Stimulated activated CD8-positive, alpha-beta memory T cell treated with anti-CD3 and anti-CD28 coated beads, Interleukin-12 subunit alpha, Interleukin-12 subunit beta, amount 100 ng/mL, for 1 hour (primary cell): ENCODE measurements at places on chromosomes 4 and X.

GRCh38 chr4:7330811-7331681 lies 103.7 kb downstream of the PSAPL1 start:
- no peak for DNase-seq

DNA sequence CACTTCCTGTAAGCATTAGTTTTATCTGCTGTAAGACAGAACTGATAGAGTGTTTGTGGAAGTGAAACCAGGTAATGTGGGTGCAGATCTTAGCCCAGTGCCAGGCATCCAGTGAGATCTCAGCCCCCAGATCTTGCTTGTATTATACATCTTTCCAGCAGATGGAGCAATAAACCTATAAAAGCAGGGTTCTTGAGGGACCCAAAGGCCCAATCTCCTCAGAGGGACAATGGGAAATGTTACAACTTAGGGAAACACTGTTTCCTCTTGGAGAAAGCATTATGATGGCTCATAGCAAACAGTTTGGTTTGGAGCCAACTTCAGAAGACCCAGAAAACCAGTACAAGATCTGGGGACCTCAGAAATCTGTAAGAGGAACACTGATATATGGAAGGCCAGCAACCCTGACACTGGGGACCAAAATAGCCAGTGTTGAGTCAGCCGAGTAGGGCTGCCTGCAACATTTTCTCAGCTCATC lies 206.3 kb downstream of the SLC7A11 start:
- DNase-seq = no peak

DNA sequence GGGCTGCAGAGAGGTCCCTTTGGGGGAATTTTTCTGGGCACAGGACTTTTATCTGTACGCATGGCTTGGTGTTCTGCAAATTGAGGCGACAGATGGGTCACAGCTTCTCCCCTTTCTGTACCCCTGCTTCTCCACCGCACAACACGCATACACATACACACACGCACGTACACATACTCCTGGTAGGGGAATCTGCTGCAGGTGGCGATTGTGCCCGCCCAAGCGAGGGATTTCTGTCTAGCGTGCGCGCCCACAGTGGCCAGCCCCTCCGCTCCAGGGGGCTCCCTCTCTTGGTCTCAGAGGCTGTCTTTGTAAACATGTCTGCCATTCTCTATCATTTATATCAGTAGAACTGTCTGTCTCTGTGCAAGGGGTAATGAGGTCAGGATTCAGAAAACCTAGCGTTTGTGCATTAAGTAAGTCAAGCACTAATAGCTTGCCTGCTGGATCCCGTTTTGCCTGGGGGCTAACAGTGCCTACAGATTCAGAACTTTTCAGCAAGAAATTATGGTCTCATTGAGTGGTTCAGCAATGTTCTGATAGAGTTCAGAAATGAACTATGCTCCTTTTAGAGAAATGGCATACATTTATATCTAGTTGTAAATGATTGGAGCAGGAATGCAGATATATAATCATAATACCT lies 2.2 kb downstream of the GRID2 start:
- no peak for DNase-seq

DNA sequence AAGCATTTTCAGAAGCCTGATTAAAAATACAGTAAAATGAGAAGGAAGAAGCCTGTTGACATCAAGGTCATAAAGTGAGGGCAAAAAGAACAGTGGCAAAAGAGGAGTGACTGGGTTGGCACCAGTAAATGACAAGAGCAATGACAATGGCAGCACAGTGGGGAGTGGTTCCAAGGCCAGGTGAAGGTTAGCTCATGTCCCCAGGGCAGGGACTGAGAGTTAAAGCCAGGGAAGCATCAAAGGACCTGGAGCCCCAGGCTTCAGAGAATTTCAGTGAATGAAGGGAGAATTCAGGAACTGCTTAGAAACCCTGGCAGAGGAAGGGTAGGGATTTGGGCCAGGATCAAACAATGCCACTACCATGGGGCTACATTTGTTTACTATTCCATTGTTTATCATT lies 8.8 kb upstream of the PIGA start:
- DNase-seq = no peak

- DNase-seq = no peak
These were observed 51.7 kb upstream of the MCF2 start for GRCh38 chrX:139759637-139760036.

GRCh38 chr4:47451657-47452056 lies 11.8 kb downstream of the COMMD8 start:
- DNase-seq = no peak

DNA sequence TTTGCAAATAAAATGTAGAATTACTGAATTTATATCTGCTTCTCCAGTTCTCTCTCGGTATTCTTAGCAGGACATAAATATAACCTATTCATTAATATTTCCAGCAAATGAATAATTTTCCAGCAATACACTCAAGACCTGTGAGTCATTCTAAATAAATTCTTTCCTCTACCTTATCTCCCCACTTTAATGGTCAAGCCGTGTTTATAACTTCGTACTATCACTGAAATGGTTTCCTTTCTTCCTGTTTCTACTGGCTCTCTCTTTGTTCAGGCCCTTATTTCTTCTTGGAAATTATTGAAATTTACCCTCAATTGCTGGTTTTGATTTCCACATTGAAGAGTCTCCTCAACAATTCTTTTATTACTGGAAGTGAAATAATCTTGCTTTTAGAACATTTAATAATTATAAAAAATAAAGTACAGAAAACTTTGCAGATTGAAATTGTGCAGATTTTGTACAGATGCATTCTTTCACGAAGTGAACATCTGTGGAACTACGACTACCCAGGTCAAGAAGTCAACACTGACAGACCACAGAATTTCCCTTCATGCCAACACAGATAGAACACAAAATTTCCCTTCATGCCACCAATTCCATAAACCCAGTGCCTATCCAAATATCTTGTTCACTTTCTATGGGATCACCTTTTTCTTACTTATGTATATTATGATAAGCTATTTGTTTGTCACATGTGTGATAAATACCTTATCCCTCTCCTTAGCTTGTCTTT lies 205.7 kb downstream of the FAT4 start:
- DNase-seq = no peak

GRCh38 chr4:185096032-185096653 lies 46.9 kb upstream of the SLC25A4 start:
- no peak for DNase-seq

DNA sequence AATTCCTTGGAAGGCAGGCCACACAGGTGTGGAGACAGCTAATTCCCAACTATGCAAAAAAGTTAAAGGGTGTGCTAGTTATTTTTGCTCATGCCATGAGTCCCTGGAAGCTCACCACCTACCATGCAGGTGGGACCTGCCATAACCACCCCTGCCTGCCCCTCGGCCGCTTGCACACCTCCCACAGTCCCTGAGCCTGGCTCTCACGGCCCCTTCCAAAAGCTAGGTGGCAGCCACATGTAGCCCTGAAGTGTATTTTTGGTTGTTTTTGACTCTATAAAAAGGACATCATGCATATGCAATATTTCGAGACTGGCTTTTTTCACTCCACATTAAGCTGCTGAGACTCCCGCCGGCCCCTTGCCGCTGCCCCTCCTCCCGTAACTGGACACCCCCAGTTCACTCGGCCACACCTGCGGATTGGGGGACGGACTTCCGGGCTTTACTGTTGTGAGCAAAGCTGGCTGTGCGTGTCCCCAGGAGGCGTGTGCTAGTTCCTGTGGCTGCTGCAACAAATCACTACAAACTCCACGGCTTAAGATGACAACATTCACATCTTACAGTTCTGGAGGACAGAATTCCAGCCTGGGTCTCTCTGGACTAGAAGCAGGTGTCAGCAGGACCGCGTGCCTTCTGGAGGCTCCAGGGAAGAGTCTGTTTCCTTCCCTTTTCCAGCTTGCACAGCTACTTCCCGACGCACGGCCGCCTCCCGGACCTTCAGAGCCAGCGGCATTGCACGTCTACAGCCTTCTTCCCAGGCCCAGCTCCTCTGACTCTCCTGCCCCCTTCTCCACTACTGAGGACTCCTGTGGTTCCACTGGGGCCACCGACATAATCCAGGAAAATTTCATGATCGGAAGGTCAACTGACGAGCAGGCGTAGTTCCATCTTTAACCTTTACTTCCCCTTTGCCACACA lies 24.8 kb downstream of the ZFYVE28 start:
- no peak for DNase-seq

DNA sequence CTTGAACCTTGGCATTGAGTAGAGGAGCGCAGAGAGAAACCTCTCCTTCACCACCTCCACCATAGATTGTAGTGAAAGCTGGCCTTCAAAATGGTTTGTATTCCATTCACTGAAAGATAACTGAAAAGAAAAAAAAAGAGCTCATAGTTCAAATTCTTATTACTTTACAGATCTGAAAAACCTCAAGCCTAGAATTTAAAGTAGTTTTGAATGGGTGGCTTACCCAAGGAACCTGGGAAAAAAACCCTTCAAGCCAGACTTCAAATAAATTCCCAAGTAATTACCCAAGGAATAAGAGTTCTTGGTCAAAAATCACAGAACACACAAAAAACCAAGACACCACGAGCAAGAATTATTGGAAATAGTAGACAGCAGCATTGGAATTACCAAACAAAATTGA lies 83.6 kb upstream of the TMEM33 start:
- DNase-seq = no peak

DNA sequence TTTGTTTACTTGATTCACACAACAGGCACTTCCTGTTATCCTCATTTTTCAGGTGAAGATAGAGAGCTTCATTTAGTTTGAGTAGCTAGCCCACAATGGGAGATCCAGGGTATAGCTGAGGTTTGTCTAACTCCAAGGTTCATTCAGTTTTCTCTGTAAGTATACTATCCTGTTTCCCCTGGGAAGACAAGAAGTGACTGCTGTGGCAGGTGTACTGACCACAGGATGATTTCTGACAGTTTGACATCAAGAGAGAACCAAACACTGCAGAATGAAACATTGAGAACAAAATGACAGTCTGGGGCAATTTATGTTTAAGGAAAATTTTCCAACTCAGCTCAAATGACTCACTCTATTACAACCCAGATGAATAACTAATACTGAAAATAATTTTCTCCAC lies 958.0 kb downstream of the STPG2 start:
- DNase-seq = no peak

DNA sequence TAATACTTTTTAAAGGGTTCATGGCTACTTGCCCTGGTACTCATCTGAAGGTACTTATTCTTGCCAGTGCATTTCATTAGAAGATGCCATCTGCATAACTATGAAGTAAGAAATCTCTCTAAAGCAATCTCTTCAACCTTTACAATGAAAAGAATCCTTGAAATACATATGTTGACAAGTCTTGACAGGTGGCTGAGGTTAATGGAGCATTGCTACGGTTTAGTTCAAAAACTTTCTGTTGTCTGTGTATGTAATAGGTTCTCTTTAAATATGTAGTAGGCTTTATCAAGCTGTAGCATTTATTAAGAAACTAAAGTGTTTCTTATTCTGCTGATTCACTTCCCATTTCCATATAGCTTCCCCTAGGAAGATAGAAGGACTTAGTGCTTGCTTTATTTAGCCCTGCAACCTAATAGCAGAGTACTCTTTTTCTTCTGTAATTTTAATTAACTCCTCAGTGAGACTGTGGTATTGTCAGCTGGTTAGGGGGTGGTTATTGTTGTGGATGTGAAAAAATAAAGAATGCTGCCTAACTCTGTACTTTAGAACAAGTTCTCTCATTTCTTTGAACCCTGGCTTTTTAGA lies 39.3 kb downstream of the SLAIN2 start:
- DNase-seq = no peak

GRCh38 chr4:114659386-114660008 lies 60.9 kb downstream of the UGT8 start:
- no peak for DNase-seq

DNA sequence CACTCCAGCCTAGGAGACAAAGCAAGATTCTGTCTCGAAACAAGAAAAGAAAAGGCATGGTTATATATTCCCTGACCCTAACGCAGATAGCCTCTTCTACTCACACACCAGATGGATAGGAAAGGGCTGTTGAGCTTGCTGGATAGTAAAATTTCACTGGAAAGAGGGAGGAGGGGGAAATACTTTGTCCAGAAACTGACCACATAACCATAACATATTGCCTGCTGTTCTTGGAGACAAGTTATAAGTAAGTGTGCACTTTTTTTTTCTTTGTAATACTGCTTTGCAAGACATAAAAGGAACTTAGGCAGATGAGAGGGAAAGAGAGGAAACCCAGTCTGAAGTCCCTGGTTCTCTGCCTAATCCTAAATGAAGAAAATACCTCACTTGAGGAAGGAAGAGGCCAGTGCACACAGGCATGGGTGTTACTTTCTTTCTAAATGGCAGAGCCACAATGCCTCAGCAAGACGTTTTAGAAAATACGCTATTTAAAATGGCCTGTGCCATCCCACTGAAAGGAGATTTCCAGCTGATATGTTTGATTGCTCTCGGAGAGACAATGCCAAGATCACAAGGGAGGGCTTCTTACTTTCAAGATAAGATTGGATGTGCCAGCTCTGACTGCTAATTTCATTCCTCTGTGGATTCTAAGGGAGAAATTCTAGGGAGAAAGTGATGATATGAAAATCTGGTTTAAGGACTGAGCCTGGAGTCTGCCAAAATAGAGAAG lies 140.6 kb downstream of the DCTD start:
- DNase-seq = no peak

GRCh38 chr4:113278324-113278934 lies 229.0 kb downstream of the ANK2 start:
- DNase-seq = peak; percentile 21

DNA sequence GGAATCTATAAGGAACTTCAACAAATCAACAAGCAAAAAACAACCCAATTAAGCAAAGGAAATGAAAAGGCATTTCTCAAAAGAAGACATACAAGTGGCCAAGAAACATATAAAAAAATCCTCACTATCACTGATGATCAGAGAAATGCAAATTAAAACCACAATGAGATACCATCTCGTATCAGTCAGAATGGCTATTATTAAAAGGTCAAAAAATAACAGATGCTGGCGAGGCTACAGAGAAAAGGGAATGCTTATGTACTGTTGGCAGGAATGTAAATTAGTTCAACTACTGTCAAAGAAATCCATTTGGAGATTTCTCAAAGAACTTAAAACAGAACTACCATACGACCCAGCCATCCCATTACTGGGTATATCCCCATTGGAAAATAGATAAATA lies 292.4 kb upstream of the FAT1 start:
- DNase-seq = no peak

- DNase-seq = no peak
These were observed 420.4 kb downstream of the GBA3 start for GRCh38 chr4:23113104-23113503.

DNA sequence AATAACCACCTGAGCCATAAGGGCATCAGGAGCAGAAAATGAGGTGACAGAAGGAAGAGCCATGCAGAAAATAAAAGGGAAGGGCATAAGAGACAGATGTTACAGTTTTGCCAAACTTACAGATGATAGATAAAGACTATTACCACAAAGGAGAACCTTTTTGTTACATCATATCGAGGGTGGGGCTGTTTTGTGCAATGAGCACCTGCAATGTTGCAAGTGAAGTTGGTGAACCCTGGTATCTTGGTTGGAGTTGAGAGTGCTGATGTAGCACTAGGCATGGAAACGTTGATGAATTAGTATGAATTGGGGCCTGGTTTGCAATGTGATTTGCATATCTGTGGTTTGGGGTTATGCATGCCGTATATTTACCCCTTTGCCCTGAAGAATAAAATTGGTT lies 119.8 kb upstream of the TEX13D start:
- DNase-seq = no peak

GRCh38 chrX:20530406-20530921 lies 263.8 kb upstream of the RPS6KA3 start:
- DNase-seq = peak; percentile 30

- DNase-seq = no peak
These were observed 2.5 kb upstream of the SOX3 start for GRCh38 chrX:140507223-140507981.
